ENCODE measurements at places on chromosomes 4 and X.

GRCh38 chr4:1869530-1870327, 1.5 kb upstream of the NSD2 start:
- DNase-seq, result no peak

DNA sequence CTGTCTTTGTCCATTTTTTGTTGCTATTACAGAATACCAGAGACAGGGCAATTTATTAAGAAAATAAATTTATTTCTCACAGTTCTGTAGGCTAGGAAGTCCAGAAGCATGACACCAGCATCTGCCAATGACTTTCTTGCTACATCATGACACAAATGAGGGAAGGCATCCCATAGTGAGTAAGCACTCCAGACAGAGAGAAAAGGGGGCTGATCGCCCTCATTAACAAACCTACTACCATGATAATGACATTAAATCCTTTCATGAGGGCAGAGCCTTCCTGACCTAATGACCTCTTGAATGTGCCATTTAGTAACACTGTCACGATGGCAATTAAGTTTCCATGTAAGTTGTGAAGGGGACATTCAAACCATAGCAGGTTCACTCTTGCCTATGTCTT, 20.1 kb downstream of the CCDC149 start:
- DNase-seq, result no peak

GRCh38 chr4:663046-663437, 11.0 kb downstream of the ATP5ME start:
- no peak for DNase-seq

GRCh38 chr4:154982187-154983047, 201.3 kb downstream of the RBM46 start:
- peak; percentile 81 for DNase-seq

- no peak for DNase-seq
Measured at GRCh38 chr4:107858158-107858742, 33.5 kb downstream of the SGMS2 start.

DNA sequence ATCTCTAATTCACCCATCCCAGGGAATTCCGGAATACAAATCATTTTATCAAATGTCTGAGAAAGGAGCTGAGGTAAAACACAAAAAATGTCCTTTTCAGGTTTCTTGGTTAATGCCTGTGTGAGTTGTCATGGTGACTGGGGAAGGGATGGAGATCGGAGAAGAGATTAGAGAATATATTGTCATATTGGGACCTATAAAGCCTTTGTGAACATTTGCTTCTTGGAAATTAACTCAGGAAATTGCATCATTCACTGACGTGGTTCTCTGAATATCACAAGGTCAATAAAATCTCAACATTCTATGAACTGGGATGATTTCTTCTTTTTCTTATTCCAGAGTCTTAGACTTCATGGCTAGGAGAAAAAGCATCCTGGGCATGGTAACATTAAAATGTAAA, 174.8 kb upstream of the GLRA2 start:
- no peak for DNase-seq

- no peak for DNase-seq
Measured at GRCh38 chr4:7532043-7532442, 97.3 kb upstream of the PSAPL1 start.

DNA sequence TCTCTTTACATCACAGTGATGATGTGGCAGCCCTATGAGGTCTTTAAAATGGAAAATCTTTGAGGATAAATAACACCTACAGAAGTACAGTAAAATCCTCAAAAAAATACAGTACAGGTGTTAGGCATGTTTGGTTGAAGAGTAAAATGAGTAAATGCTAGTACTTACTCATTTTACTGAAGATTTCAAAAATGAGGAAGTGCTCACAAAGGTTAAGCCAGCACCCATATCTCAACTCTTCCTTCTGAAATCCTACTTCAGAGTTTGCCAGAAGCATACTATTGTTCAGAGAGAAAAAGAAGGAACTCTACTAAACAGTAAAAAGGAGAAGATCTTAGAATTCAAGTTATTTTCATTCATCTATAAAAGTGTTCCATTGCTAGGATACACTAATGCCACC, 130.9 kb downstream of the CBR4 start:
- no peak for DNase-seq

DNA sequence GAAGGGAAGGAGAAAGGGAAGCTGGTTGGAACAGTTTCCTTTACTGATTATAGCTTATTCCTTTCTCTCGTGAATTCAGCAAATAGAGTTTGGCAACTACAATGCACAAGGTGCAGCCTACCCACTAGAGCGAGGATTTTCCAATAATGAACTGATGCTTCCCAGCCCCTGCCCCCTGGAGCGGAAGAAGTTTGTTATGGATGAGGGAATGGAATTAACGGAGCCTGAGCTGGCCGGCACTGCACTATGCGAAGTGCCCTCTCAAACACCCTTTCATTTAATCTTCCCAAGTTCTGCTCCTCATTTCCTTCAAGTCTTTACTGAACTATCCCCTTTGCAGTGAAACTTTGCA, 42.5 kb upstream of the CBR4 start:
- DNase-seq, result no peak

DNA sequence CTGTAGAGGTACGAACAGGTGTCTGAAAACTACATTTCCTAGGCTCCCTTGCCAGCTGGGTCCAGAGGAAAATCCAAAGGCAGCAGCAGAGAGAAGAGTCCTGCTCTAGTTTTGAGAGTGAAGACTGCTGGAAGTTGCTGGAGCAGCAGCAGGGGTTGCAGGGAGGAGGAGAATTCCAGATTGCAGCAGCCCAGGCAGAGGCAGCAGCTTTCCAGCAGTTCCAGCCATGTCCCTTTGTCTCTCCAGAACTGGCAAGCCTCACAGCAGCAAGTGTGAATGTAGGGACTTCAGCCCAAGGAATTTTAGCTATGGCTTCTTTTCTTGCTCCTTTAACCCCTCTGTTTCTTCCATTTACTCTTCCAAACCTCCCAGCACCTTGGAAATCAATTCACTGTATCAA, 24.1 kb upstream of the STIM2 start:
- no peak for DNase-seq

- no peak for DNase-seq
Measured at GRCh38 chr4:47071901-47072341, 40.6 kb downstream of the GABRB1 start.

DNA sequence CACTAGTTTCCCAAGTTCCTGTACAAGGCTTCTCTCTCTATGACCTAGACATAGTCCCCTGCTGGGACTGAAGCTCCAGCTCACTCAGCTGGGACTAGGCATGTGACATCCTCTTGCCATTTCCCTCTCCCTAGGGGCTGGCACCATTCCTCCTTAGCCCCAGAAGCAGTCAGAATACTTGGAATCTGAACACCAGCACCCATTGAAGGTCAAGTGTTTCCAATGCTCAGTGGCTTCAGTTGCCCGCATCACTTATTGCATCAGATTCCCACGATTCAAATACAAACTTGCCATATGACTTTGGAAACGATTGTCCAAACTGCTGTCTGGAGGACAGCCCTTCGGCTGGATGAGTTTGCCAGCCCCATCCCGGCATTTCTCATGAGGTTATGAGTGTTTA, 65.5 kb upstream of the HOPX start:
- DNase-seq, result no peak

GRCh38 chr4:99504804-99505502, 5.9 kb upstream of the C4orf17 start:
- DNase-seq, result no peak

DNA sequence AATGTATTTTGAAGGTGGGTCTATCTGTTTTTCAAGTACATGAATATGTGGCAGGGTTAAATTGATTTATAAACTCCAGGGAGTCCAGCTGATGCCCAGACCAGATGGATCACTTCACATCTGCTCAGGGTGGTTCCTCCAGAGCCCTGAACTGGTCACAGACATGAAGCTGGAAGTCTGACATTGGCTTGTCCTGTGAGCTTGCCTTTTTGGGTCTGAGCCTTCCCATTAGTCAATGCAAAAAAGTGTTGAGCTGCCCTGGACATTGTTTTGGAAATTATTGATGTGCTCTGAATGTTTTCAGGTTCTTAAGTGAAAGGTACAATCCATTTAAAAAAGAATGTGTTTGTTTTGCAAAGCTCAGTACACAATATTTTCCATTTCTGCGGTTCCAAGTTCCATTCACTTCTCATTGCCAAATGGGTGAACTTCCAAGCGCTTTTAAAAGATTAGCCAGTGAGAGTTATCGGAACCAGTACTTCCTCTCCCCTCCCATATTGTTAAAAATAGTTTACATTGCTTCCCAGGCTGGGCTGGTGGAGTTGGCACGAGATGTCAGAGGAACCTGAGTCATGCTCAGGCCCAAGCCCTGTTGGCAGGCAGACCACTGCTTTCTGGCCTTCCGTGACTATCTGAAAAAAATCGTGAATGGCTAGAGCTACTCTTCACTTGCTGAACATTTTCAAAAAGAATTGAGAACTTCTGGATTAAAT, 52.1 kb downstream of the PDGFRA start:
- no peak for DNase-seq

DNA sequence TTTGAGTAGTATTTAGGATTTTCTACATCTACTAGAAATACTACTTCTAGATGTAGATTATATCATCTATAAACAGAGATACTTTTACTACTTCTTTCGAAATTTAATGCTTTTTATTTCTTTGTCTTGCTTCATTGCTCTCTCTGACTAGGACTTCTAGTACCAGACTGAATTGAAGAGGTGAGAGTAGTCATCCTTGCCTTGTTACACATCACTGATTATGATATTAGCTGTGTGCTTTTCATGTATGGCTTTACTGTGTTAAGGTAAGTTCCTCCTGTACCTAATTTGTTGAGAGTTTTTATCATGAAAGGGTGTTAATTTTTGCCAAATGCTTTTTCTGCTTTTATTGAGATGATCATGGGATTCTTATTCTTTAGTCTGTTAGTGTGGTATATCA, 19.6 kb upstream of the IL2 start:
- DNase-seq, result no peak

DNA sequence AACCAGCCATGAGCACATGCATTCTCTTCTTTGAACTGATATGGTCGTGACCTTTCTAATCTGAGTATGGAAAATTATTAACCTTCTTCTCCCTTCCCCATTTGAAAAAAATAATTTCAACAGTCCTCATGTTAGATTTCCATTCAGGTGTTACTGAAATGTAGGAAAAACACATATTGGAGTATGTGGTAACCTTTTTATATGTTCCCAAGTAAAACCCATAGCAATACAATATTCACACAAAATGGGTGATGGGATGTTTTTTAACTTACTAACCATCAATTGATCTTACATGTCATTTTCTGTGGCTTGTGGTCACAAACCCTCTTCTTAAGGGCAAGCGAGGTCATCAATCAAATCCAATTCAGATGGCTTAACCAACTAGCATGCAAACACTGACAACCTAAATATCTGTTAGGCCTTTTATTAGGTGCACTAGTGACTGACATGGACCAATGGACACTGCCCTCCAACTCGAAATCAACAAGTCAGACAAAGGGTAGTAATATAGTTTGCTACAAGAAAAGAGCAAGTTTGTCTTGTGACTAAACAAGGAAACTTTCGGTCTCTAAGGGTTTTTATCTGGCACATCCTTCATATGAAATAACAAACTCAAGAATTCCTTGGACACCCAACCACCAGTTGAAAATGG, 74.3 kb downstream of the CAMK2D start:
- DNase-seq, result no peak

DNA sequence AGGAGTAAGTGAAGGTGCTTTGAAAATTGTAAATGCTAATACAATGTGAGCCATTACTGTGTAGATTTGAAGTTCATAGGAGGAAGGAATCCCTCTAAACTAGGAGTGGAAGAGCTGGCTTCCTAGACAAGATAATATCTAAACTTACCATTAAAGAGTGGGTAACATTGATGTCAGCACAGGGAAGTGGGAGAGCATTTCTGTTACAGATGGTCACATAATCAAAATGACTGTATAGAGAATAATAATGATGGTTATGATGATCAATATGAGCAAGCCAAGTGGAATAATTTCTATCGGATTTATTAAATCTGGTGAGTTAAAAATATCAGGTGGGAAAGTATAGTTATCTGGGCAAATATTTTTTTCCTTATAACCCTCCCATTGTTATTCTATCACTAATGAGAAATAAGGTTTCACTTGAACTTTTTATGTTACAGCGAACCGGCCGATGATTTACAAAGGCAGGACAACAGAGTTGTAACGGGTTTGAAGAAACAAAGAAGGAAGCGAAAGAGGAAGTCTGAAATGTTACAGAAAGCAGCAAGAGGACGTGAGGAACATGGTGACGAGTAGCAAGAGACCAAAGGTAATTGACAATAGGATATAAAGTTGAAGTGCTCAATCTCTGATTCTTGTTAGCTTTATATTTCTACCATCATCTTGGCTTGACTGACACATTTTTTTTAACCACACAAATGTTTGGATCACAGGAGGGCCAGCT, 43.5 kb downstream of the FMR1NB start:
- DNase-seq, result no peak

GRCh38 chr4:168555437-168555836, 58.6 kb downstream of the PALLD start:
- no peak for DNase-seq

DNA sequence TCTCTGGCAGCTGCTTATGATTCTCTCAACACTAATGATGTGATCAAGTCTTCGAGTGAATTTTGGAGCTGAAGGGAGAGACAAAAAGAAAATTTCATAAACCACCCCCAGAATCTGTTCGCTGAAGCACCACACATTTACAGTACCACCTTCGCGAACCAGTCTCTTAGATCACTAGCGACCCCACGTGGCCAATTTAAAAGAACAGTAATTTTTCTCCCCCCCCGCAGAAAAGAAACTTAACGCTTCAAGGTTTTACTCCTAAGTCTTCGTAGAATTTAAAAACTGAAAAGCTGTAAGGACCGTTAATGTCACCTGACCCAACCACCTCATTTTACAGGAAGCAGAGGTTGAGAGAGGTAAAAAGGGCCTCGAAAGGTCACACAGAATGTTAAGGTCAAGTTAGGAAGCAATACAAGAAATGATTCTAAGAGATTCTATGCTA, 187.5 kb downstream of the QDPR start:
- DNase-seq, result peak; percentile 36

DNA sequence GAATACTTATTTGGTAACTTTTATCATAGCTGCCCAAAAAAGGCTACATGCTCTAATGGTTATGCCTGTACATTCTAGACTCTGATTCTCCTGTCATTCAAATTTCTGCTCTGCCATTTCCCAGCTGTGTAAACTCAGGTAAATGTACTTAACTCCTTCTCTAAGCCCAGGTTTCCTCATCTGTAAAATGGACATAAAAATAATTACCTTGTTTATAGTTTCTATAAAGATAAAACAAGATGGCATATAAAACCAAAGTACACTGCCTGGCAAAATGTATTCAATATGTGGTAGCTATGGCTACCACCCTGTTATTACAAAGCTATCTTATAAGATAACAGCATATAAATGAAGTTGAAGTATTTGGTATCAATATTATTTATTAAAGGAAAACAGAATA, 158.8 kb downstream of the PPARGC1A start:
- no peak for DNase-seq

DNA sequence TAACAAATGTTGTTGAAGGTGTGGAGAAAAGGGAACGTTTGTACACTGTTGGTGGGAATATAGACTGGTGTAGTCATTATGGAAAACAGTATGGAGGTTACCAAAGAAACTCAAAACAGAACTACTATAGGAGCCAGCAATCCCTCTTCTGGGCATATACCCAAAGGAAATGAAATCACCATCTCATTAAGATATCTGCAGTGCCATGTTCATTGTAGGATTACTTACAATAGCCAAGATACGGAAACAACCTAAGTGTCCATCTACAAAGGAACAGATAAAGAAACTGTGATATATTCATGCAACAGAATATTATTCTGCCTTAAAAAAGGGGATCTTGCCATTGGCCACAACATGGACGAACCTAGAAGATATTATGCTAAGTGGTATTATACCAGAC, 22.2 kb downstream of the APBB2 start:
- no peak for DNase-seq
